ENCODE measurements at places on chromosomes 7 and 10.

- DNase-seq, result no peak
Observed at GRCh38 chr7:100590077-100590737, 4.1 kb downstream of the FBXO24 start.

DNA sequence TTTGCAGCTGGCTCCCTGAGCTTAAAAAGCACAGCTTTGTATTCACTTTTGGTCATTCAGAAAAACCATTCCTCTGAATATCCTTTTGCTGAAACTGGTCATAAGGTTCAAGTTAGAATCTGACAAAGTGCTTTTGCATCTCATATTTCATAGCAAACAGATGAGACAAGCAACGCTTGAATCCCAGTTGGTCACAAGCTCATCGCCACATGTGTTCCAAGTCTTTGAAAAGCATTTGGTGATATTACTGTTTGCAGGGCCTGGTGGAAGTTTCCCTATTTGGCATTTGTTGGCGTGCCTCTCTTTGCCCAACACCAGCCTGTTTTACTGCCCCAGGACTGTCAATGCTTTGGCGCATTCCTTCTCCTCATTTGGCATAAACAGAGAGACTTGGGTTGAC, 10.3 kb downstream of the TACC2 start:
- no peak for DNase-seq

- no peak for DNase-seq
Observed at GRCh38 chr10:69957886-69958555, 94.6 kb upstream of the MACROH2A2 start.

DNA sequence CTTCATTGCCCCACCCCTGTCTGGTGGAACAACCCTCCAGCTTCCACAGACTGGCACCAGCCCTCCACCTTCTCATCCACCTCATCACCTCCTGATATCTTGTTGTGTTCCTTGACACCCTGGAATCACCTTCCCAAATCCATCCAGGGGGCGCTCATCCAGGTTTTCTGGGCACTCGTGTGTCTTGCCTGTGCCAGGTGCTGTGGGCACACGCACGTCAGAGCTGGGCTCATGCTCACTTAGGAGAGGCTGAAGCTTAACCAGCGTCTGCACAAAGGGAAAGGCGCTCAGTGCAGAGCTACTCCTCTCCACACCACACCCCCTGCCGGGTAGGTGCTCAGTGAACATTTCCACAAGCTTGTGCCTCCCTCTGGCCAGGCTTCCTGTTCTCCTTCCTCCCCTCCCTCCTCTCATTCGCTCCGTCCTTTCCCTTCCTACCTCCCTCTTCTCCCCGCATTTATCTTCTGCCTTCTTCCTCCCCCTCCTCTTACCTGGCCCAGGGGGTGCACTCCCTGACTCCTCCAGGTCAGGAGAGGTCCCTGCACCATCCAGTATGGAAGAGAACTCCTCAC, 4.8 kb downstream of the ADCYAP1R1 start:
- no peak for DNase-seq

- no peak for DNase-seq
Observed at GRCh38 chr10:99276848-99277486, 41.3 kb upstream of the HPSE2 start.

DNA sequence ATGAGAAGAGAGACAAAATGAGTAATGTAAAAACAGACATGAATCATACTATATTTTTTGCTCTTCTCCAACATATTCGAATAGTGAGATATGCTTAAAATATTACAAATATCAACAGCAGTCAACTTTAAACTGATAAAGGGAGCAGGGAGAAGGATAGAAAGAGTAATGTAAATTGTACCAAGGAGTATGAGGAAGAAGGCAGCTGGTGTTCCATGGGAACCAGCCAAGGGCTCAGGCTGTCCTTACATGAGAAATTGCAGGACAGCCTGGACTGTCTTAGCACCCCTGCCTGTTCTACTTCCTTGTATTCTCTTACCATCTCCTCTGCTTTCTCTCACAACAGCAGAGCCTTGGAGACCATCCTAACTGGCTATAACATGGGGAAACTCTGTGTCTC, 128.7 kb downstream of the TSPAN12 start:
- DNase-seq, result no peak

GRCh38 chr7:102978284-102978683, 65.5 kb downstream of the LRRC17 start:
- DNase-seq, result no peak

GRCh38 chr10:101769541-101770180, 6.3 kb downstream of the FGF8 start:
- no peak for DNase-seq

DNA sequence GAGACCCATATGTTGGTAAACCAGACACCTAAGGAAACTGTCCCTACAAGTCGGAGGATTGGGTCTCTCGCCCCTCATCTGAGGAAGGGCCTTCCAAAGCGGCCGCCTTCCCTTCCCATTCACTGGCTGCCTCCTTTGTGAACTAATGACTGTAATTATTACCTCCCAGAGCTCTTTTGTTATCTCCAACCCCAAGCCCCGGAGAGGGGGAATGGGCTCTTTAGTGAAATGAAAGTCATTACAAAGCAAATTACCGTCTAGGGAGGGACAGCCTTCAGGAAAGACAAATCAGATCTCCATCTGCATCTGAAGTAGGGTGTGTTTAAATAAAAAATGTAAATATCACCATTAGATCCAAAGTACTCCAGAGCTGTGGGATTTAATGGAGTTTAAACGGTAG, 2.6 kb upstream of the GAD2 start:
- DNase-seq, result no peak

GRCh38 chr10:6270951-6271350, 68.2 kb downstream of the PFKFB3 start:
- no peak for DNase-seq

GRCh38 chr10:117373823-117374505, 1.3 kb downstream of the PDZD8 start:
- peak; percentile 26 for DNase-seq

DNA sequence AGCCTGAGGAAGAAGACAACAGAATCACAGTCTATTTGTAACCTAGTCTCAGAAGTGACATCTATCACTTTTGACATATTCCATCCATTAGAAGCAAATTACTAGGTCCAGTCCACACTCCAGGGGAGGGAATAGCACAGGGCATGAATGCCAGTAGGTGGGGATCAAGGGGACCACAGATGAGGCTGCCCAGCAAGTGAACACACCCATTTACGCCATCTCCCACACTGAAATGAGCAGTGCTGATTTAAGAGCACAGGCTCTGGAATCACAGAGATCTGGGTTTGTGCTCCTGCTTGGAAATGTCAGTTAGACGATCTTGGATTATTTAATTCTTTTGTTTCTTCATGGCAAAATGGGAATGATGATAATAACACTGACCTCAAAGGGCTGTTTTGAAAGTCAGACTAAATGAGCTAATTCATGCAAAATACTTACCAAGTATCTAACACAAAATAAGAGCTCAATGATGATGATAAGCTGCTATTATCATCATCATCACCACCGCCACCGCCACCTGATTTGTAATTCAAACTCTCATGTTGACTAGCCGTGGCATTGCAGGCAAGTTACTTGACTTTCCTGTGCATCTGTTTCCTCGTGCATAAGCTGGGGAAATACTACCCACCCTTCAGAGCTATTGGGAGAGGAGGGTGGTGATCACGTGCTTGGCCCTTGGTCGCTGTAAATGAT, 138.9 kb upstream of the KLF14 start:
- no peak for DNase-seq

GRCh38 chr10:129970465-129971364, 6.6 kb upstream of the EBF3 start:
- no peak for DNase-seq

- DNase-seq, result no peak
Observed at GRCh38 chr7:144006029-144006691, 6.0 kb downstream of the OR6B1 start.

GRCh38 chr7:35699796-35700305, 4.9 kb upstream of the HERPUD2 start:
- DNase-seq, result no peak

- DNase-seq, result no peak
Observed at GRCh38 chr10:127424594-127425264, 124.4 kb upstream of the NPS start.

DNA sequence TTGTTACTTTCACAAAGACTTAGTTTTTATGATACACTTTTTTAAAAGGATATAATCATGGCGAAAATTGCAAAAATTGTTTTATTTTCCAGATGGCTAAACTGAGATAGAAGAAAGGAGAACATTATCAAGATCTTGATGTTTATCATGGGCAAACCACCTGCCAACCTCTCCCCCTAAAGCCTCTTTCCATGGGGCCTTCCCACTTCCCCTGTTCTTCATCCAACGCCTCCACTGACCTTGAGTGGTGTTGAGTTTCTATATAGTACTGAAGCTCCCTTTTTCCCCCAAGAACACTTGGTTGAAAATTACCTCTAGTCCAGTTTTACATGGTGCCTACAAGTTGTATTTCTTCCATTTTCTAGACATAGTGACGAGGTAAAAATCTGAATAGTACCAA, 5.0 kb downstream of the CREB3L2 start:
- DNase-seq, result no peak

- DNase-seq, result no peak
Observed at GRCh38 chr7:128025380-128025779, 5.9 kb downstream of the LRRC4 start.

DNA sequence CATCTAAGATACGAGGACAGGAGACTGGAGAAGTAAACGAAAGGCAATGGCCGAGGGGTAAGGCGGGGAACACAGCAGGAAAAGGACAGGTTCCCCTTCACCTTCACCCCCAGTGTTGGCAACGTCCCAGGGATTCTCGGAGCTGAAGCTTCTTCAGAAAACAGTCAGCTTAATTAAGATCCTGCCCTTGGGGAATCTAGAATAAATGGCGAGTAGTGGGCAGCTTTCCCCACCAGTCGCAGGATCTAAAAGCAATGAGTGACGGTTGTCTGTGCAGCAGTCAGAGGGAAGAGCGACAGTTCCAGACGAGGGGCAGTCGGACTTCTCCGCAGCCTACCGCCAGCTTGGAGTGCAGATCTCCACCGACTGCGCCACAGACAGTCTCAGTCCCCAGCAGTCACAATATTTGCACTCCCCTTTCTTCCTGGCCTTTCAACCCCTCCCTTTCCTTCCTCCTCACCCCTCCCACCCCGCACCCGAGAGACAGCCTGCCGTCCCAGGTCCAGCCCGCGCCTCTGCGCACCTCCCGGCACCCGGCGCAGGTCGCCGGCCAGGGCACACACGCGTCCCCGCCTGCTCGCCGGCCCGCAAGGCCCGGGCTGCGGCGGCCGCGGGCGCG, 10.9 kb upstream of the SP8 start:
- DNase-seq, result no peak

DNA sequence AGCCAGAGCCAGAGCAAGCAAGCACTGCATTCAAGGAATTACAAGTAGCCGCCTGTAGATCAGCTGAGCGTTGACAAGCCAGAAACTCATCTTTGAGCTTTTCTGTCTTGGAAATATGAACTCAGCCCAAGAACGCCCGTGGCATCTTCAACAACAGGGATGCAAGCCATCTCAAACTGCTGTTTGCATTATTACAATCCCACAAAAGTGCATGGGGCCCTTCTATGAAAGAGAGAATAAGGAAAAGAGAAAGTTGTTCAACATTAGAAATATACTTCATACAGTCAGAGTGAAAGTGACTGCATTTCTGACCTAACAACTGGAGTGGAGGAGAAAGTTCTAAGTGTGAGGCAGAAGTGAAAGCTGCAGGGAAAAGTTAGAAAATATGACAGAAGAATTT, 6.5 kb downstream of the SGCE start:
- DNase-seq, result no peak

DNA sequence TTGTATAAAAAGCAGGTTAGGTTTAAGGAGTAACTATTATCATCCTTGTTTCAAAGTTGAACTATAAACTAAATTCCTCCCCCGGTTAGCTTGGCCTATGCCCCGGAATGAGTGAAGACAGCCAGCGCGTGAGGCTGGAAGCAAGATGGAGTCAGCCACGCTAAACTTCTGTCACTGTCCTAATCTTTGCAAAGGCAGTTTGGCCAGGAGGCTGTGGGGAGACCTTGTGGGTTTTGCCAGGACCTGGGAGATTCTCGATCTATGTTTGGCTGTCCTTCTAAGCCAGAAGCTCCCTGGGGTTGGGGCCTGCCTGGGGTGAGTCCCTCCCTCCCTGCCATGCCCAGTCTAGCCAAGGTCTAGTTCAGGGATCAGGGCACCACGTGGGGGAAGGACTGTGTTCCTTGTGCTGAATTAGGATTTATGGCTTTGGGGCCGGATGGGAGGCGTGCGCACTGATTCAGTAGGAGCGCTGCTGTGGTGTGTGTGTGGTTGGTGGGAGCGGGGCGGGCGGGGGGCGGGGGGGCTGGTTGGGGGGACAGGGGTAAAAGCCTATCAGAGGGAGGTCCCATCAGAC, 871 bp upstream of the GTF2IRD1 start:
- DNase-seq, result peak; percentile 12

DNA sequence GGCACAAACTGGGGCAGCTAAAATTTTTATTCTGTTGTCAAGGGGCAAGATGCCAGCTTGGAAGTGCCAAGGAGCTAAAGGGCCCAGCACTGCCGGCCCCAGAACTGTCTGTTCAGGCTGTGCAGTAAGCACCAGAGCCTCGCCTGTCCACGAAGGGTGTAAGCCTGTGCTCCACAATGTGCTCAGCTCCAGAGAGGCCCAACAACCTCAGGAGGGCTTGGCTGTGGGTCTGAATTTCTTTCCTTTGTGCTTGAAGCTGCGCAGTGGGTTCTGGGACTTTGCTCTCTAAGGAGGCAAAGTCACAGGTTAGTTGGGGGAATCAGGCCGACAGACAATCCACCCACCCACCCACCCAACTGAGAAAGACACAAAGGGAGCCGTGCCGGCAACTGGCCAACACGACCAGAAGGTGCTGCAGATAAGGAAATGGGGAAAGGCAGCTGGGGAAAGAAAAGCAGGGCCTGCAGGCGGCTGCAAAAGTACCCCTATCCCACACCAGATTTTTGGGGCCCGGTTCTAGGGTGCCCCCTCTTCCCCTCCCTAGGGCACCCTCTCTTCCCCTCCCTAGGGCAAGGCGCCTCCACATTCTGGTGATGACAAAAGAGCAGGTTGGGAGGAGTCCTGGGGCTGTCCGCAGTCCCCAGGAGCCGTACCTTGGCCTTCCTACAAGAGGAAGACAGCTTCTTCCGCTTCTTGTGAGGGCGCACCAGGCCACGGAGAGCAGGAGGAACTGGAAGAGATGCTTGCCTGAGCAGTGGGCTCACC, 7.7 kb downstream of the DDX56 start:
- no peak for DNase-seq

GRCh38 chr7:66693331-66693730, 47.2 kb upstream of the RABGEF1 start:
- no peak for DNase-seq

GRCh38 chr7:128795129-128795528, 3.4 kb downstream of the CCDC136 start:
- DNase-seq, result no peak

- DNase-seq, result no peak
Observed at GRCh38 chr10:62270020-62270419, 1.4 kb upstream of the RTKN2 start.
